ENCODE measurements at places on chromosomes 4 and X.

GRCh38 chr4:92304606-92305005 is 840 bp downstream of the GRID2 start:
- DNase-seq, result no peak

- DNase-seq, result no peak
Observed at GRCh38 chr4:56696056-56696455, 15.0 kb upstream of the HOPX start.

GRCh38 chr4:138992676-138993075 is 22.9 kb upstream of the NOCT start:
- no peak for DNase-seq

GRCh38 chr4:4599481-4600275 is 57.8 kb upstream of the STX18 start:
- DNase-seq, result no peak

GRCh38 chrX:146208821-146209220 is 391.2 kb downstream of the SLITRK2 start:
- DNase-seq, result no peak

DNA sequence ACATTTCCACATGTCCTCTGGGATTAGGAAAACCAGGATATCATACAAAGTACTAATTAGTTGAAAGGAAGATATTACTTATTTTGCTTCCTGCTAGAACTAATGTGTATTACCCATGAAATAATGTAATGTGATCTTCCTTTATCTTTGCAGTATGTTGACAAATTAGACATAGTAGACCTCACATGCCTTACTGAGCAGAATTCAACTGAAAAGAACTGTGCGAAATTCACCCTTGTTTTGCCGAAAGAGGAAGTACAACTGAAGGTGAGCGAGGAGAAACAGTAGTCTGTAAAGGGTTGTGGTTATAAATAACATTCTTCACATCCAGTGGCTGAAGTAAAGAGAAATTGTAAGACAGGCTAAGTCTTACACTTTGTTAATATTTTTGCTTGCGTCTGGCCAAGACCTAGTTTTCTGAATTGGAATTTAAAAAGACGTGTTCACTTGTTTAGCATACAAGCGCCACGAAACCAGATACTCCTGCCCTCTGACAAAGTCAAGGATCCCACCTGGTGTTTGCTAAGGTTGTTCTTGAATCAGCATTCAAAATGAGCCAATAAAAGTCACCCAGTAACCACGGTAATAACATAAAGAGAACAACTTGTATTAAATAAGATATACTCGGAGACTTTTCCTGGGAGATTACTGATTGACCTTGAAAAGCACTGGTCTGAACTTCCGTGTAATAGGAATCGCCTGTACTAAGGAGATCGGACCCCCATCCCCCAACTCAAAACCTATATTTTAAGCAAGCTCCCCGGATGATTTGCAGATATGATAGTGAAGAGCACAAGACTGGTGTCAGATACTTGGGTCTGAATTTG is 16.9 kb downstream of the STAP1 start:
- DNase-seq, result no peak

DNA sequence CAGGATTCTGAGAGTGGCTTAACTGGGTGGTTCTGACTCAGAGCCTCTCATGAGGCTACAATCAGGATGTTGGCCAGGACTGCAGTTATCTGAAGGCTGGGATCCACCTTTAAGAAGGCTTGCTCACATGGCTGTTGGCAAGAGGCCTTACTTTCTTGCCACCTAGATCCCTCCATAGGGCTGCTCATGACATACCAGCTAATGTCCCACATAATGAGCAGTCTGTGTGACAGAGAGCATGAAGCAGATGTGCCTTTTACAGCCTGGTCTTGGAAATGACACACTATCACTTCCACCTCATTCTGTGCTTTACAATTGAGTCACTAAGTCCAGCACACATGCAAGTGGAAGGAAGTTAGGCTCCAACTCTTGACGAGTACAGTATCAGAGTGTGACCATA is 4.3 kb upstream of the RBM3 start:
- no peak for DNase-seq

DNA sequence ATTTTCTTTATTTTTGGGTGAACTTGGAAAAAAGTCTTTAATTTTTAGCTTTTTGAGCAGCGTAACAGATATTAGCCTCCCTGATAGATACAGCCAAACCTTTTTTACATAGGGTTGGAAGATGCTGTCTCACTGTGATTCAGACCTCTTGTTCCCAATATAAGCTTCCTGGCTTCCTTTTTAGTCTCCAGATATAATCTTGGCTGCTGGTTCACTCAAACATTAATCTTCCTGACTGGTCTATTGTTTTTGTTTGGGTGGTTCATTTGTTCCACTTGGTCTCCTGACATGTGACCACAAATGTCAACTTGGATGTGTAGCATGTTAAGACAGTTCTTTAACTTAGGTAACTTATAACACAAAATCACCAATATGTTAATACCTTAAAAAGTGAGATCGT is 23.0 kb downstream of the RPA4 start:
- peak; percentile 10 for DNase-seq

DNA sequence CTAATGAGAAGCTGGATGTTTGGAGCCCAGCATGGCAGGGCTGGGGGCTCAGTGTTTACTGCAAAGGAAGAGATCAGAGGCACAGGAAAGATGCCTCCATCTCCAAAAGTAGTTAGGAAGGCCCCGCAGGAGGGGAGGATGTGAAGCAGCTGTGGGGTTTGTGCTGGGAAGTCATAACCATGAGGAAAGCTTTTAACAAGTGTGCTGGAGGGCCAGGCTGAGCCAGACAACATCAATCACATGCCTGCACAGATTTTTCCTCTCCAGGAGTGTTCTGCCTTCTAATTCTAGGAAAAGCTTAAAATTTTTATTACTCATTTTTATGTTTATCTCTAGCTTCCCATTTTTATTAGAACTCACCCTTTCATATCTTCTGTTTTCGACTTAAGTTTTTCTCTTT is 65.4 kb downstream of the GPR82 start:
- peak; percentile 8 for DNase-seq

DNA sequence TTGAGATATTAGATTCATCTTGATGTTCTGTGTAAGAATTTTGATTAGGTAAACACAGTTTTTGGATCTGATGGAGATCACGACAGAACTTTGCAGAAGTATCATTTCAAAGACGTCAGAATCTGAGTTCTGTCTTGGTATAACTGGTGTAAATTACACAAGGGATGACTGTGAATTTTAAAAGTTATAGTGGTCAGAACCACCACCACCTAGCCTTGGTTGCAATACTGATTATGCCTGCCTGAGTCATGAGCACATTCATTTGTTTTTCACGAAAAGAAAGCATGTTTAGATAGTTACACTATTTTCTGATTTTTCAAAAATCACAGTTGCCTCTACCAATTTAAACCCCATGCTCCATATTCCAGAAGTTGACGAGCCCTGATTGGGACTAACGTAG is 54.8 kb downstream of the ZFX start:
- DNase-seq, result no peak

DNA sequence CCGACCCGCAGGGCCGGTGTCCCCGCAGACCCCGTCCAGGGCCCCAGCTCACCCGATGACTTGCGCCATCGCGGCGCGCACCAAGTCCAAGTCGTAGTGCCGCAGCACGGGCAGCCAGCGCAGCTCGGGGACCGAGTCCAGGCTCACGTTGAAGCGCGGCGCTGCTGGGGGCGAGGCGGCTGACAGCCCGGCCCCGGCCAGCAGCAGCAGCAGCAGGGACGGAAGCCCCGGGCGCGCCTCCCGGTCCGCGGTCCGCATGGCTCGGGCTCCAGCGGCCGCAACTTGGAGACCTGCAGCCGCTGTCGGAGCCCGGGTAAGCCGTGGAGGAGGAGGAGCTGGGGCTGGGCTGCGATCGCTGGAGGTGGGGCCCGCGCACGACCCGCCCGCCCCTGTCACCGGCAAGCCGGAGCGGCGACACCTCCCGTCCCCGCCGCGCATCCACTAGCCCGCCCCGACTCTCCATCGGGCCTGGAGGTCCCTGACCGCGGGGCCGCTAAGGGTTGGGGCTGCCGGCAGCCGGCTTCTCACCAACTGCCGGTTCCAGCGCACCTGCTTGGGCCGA is at the start of gene NAAA:
Gene NAAA, minus strand, starts transcription at position 322 of the 562 bp plus-strand sequence. Its CDS starts 64 bp downstream, at position 258.
- DNase-seq, result peak; percentile 30

DNA sequence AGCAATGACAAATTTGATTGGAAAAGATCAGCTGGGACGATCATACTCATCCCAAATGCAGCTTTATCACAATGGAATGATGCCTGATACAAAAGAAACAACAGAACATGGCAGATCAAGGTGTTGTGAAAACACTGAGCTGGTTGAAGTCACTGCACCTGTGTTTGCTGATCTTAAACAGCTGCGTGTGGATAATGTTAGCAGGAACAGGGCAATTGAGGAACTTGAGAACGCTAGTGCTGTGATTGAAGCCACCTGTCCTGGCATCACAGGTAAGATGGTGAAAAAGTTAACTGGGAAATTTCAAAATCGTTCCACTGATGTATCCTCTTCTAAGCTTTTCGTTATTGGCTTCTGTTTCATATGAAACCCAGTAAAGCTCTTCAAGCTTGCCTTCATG is 27.4 kb upstream of the SOD3 start:
- no peak for DNase-seq

GRCh38 chr4:134260126-134260525 is 58.5 kb upstream of the PABPC4L start:
- no peak for DNase-seq

- no peak for DNase-seq
Observed at GRCh38 chr4:141719585-141719984, 83.2 kb downstream of the IL15 start.

DNA sequence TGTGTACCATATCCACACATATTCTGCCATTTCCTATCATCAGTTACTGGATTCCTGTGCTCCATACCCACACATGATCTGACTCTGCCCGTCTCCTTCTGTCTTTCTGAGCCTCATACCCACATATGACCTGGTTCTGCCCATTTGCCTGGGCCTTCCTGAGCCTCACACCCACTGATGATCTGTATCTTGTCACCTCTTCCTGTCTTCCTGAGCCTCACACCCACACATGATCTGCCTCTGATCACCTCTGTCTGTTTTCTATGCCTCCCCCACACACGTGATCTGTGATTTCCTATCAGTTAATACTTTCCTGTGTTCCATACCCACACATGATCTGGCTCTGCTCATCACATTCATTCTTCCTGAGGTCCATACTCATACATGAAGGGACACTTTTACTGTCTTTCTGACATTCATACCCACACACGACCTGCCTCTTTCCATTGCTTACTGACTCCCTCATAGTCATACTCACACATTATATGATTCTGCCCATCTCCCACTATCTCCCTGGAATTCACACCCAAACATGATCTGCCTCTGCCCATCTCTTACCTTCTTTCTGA is 32.5 kb downstream of the SCML1 start:
- DNase-seq, result no peak

DNA sequence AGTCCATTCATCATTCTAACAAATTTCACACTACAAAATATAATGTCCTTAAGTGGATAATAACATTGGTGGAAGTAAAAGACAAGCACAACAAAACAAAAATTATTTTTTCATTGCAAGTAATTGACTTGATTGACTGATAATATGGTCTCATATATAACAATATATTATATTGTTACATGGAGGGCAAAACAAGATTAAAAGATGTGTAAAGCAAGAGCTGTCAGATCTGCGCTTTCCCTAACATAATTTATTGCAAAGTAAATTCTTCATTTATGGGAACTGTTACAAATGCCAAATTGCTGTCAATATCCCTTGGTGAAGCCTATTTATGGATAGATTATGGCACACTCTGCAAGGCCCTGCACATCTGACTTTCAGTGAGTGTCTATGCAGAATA is 233.6 kb downstream of the PCDH7 start:
- no peak for DNase-seq

DNA sequence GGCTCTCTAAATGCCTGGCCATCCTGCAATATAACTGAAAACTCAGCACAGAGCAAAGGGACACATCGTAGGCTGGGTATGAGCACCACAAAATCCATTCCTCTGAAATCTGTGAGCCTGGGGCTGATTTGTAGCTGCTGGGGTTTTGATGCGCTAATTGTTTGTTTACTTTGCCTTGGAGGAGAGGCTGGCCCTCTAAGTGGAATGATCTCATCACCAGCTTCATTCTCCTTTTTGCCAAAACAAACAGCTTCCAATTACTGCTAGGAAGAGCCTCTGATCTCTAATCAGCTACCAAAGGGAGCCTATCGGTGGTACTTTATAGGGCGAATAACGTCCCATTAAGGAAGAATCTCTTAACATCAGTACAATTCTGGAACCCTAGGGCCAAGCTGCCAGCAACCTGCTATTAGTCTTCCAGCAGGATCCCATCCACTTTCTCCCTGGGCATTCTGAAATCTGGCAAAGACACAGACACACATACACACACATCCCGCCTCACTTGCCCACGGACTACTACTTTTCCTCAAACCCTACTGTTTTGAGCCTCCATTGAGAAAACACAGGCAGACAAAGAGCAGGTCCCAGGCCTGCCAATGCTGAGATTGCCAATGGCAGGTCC is 5.8 kb downstream of the ANOS1 start:
- no peak for DNase-seq

GRCh38 chr4:86927843-86928395 is 6.9 kb upstream of the AFF1 start:
- DNase-seq, result peak; percentile 95

DNA sequence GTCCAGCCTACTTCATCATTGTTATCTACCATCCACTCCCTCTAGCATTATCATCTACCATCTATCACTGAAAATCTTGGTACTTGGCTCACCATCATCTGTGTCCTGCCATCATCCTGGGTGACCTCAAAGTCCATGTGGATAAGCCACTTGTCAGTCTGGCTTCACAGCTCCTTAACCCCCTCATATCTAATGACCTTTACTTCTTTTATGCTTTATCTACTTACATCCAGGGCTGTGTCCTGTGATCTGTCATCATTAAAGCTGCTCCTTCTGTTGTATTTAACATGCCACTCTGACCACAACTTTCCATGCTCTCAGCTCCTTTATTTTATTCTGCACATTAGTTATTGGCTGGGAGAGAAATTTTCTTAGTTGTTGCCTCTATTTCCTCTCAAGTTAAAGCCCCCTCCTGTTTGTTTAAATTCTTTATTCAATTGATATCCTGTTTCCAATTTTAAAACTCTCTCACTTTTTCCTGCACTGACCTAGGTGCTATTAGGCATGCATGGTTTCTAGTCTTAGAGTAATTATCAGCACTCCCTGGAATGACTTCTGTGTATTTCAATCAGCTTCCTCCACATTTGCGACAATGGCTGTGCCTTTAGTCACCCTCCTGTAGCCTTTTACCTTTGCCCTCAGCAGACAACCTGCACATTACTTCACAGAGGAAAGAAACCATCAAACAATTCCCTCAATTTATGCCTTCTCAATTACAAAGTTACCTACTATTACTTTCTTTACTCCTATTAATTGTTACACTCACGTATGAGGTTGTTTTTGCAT is 8.1 kb upstream of the FABP2 start:
- no peak for DNase-seq

All from fibroblast of upper back skin (primary cell).